Epithelial cell of alveolus of lung (primary cell): ENCODE measurements at places on chromosomes 1 and 21. TPM values are rescaled to one million over a fixed set of nuclear protein-coding genes. Genes with fewer than 3 reads are reported as not detected.

The TFF3 gene
- 0.52 TPM in 1 of 2 replicates, not detected in the other for total RNA-seq

The OR6N1 gene
- total RNA-seq: not detected in 2 replicates

The GBP6 gene
- total RNA-seq: 0.52 TPM in 1 of 2 replicates, not detected in the other

The NES gene
- total RNA-seq: 34.3 and 110 TPM in 2 replicates

The ASAP3 gene
- total RNA-seq: 14.5 and 38.8 TPM in 2 replicates

The CD1E gene
- total RNA-seq: not detected in 2 replicates

The CNR2 gene
- not detected in 2 replicates for total RNA-seq

The FCRL6 gene
- not detected in 2 replicates for total RNA-seq

The PRR9 gene
- total RNA-seq: not detected in 2 replicates

The MYOG gene
- 22.8 TPM in 1 of 2 replicates, not detected in the other for total RNA-seq

The HLX gene
- 15.4 and 22.9 TPM in 2 replicates for total RNA-seq

The CTSE gene
- 0.13 TPM in 1 of 2 replicates, not detected in the other for total RNA-seq

The OR2T6 gene
- not detected in 2 replicates for total RNA-seq

The FNDC5 gene
- total RNA-seq: 0.13 and 0.24 TPM in 2 replicates

The NR5A2 gene
- 3.2 and 4.7 TPM in 2 replicates for total RNA-seq
